Left ventricle myocardium inferior (tissue), 1 donor: ENCODE measurements at places on chromosomes 1 and 21. TPM values are rescaled to one million over a fixed set of nuclear protein-coding genes. Genes with fewer than 3 reads are reported as not detected.

DNA sequence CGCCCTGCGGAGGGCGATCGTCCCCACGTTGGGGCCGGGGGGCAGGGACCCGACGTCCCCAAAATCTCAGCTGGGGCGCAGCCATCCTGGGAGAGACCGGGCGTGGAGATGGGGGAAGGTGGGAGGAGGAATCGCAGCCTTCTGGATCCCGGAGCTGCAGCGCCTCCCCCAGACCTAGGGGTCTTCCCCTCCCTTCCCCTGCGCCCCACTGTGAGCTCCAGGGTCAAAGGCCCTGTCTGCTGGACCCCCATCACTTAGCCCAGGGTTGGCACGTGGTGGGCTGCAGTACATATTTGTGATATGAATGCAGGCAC lies 90.2 kb upstream of the VAMP3 start:
- no peak for DNase-seq
- peaks cover 8% of the 10 kb centered on the region for H3K27me3 ChIP-seq
- no peaks in the 10 kb centered on the region for H3K36me3 ChIP-seq
- peak overlapping the region; percentile 86 for H3K4me3 ChIP-seq
- H3K27ac ChIP-seq: peak overlapping the region; percentile 73
- H3K4me1 ChIP-seq: peaks cover 16% of the 10 kb centered on the region

Gene GBP3
- 7.9 TPM for total RNA-seq

DNA sequence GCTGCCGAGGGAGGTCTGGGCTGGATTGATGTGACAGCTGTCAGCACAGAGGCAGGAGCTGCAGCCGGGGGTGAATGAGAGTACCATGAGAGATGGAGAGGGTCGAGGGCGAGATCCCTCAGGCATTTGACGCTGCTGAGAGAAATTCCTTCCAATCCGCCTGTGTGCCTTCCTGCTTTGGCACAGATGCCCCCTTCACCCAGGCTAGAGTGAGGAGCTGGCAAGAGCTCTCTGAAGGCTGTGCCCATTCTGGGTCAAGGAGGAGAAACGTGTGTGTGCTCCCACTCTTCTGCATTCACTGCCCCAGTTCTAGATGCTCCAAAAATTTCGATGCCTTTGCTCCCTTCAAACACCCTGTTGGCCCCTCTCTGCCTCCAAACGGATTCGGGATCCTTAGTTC lies 4.8 kb downstream of the ARTN start:
- no peaks in the 10 kb centered on the region for H3K36me3 ChIP-seq
- peaks cover 43% of the 10 kb centered on the region for H3K4me1 ChIP-seq
- H3K27ac ChIP-seq: no peak overlapping the region

DNA sequence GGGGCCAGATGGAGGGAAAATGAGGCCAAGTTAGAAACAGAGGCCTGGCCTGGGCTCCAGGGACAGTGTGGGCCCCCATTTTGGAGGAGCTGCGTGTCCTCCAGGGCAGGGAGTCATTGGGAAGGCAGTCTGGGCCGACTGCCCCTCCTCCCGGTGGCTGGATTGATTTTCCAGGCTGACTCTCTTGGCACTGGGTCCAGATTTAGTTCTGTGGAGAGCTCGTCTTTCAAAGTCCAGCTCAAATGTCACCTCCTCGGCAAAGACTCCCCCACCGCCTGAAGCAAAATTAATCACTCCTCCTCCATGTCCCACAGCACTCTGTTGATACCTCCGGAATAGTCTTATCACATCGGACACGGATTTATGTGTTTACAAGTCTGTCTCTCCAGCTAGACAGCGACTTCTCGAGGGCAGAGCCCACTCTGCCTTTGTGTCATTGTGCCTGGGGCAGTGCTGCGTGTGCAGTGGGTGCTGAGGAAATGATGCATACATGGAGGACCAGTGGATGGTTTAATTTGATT lies 175.1 kb downstream of the CAMTA1 start:
- H3K27me3 ChIP-seq: peaks cover 21% of the 10 kb centered on the region
- peaks cover 29% of the 10 kb centered on the region for H3K4me1 ChIP-seq
- no peaks in the 10 kb centered on the region for H3K36me3 ChIP-seq
- H3K27ac ChIP-seq: peak overlapping the region; percentile 60

Gene HFM1
- 1.7 TPM for total RNA-seq

Gene KRTAP19-1
- total RNA-seq: not detected

GRCh38 chr1:161945306-161946060 lies 78.2 kb downstream of the OLFML2B start:
- no peak overlapping the region for H3K4me3 ChIP-seq
- DNase-seq: no peak
- H3K27ac ChIP-seq: no peak overlapping the region
- no peaks in the 10 kb centered on the region for H3K27me3 ChIP-seq
- H3K36me3 ChIP-seq: peaks cover 7% of the 10 kb centered on the region

Gene OSCP1
- 7.1 TPM for total RNA-seq

DNA sequence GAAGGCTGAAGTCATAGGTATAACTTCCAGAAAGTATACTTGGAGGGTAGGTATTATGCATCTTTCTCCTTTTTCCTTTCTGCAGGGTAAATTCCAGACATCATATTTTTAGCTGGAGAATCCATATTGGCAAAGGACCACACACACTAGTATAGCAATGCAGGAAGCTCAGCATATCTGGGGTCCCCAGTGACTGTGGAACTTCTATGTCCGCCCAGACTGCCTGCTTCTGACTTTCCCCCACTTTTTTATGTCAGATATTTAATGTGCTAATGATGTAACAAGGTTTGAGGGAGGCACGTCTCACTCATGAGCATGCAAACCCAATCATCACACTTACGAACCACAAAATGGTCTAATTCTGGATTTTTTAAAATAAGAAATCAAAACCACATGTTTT lies 90.4 kb downstream of the BACH1 start:
- no peak for DNase-seq
- H3K4me3 ChIP-seq: no peak overlapping the region
- no peaks in the 10 kb centered on the region for H3K36me3 ChIP-seq
- no peaks in the 10 kb centered on the region for H3K27me3 ChIP-seq

Gene C1orf226
- total RNA-seq: 8.7 TPM

Gene KCNQ4
- 1.5 TPM for total RNA-seq

Gene CRNN
- total RNA-seq: not detected
